Activated T-helper 1 cell treated with Interleukin-2 at 50 U/mL for 16 hours (primary cell): ENCODE measurements at places on chromosomes 1 and 21.

DNA sequence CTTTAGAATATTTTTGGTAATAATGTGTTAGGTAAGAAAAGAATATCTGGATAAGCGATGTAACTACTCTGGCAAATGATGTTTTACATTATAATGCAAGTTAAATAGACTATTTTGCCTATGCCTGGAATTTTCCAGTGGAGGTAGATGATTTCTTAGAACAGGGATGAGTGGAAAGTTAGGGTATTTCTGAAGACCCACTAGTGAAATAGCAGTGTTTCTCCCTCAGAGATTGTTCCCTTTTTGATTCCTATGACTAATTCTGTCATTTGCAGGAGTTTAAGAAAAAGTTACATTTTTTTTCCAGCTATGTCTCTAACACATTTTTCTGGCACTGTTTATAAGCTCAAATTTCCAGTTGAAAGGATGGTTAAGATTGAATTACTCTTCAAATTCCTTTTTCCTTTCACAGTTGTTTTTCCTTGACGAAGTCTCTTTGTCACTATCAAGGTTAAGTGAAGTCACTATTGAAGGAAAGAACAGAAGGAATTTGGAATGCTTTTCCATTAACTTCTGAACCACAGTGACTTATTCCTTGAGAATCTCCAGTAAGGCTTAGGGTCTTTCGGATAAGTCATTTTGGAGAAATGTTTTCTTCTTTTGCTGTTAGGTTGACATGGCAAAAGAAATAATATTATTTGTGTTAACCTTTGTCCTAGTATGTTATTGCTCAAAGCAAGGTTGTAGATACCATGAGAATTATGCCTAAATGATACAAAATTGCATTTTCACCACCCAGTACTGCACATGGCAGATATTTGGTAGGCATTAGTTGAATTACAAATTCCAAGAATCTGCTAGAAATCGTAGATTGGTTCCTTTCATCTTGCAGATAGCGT, 42.9 kb upstream of the ZNF326 start:
- no peak for DNase-seq

- DNase-seq, result no peak
Observed at GRCh38 chr1:184530226-184530625, 143.4 kb downstream of the C1orf21 start.

DNA sequence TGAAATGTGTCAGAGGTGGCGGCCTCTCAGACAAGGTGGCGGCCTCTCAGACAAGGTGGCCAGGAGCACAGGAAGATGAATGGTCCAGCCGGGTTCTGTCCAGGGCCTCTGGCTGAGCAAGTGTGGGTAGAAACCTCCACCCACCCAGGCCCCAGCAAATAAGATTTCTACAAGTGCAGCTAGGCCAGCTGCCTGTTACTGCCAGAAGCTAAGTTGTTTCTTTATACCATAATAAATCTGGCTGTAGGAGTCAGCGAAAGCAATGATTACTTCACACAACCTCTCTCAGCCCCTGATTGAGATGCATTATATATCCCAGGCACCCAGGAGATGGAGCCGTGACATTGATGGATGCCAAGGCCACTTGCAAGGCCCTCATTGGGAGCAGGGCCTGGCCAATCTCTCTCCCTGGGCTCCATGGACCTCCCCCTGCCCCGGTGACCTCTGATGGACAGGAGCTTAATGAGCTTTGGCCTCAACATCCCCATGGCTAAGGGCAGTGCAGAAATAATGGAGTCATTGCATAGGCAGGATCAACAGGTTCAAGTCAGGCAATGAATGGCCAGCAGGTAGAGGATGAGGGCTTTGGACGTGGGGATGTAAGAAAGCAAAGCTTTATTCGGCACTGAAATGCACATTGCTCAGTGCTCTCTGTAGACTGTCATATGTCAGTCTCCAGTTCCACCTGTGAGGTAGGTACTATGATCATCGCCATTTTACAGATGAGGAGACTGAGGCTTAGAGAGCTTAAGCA, 92.9 kb downstream of the PTPRU start:
- DNase-seq, result no peak

- no peak for DNase-seq
Observed at GRCh38 chr1:243748706-243749283, 101.2 kb downstream of the AKT3 start.

GRCh38 chr1:161076410-161076809, 6.7 kb upstream of the ARHGAP30 start:
- DNase-seq, result no peak

DNA sequence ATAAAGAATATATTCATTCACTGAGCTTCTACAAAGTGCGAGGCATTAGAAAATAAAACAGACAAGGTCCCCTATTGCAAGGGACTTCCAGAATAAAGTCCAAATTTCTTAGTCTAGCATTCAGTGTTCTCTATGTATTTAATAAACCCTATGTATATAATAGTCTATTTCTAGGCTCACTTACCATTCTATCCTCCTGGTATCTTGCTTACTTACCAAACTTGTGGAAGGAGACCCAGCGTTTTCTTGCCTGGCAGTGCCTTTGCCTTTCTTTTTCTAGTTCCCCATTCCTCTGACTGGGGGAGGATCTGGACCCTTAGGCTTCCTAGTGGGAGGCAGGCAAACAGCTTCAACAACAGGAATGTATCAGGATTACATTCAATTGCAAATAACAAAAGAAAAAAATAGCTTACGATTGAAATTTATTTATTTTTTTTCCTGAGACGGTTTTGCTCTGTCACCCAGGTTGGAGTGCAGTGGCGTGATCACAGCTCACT, 690 bp upstream of the RNF19B start:
- no peak for DNase-seq

- DNase-seq, result no peak
Observed at GRCh38 chr21:46082963-46083790, 14.7 kb upstream of the COL6A2 start.

GRCh38 chr1:208254862-208255261, 10.7 kb upstream of the PLXNA2 start:
- DNase-seq, result no peak

DNA sequence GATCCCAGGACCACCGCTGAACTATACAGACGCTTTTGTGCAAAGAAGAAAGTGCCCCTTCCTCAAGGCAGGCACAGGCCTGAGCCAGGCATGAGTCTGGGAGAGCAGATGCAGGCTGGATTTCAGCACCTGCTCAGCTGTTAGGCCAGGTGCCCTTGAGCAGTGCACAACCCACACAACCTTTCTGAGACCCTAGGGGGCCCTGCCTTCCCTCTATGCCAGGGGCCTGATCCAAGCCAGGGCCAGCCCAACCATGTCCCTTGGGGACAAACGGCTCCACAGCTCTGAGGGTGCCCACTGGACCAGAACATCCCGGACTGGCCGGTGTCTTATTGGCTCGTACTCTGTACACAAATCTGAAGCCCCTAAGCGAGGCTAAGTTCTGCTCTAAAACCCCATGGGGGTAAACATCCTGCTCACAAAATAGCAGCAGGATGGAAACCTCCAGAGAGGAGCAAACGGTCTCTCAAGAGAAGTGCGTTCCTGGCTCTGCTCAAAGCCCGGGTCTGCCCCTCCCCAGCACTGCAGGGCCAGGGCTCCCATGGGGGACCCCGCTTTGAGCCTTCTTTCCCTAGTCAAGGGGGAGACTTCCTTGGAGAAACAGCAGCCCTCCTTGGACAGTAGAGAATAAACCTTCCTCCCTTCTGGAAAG, 275.1 kb downstream of the NPHP4 start:
- no peak for DNase-seq

GRCh38 chr1:90831910-90832309, 114.8 kb upstream of the BARHL2 start:
- no peak for DNase-seq

- DNase-seq, result peak; percentile 87
Observed at GRCh38 chr1:165392634-165393571, 36.4 kb upstream of the LMX1A start.

- no peak for DNase-seq
Observed at GRCh38 chr1:50047916-50048694, 24.4 kb upstream of the AGBL4 start.
